ENCODE measurements at places on chromosomes 11 and 22. TPM values are rescaled to one million over a fixed set of nuclear protein-coding genes. Genes with fewer than 3 reads are reported as not detected.

RAPSN gene
- total RNA-seq, result 0.66 TPM

- H3K4me3 ChIP-seq, result no peak overlapping the region
- no peaks in the 10 kb centered on the region for H3K4me1 ChIP-seq
- no peaks in the 10 kb centered on the region for H3K27me3 ChIP-seq
These were observed 45.7 kb downstream of the CYTH4 start for GRCh38 chr22:37328017-37328416.

GRCh38 chr11:84719935-84720577 lies 907.1 kb downstream of the DLG2 start:
- DNase-seq, result peak; percentile 44
- peak overlapping the region; percentile 62 for H3K4me3 ChIP-seq
- H3K27me3 ChIP-seq, result no peaks in the 10 kb centered on the region
- no peaks in the 10 kb centered on the region for H3K36me3 ChIP-seq

- no peaks in the 10 kb centered on the region for H3K4me1 ChIP-seq
- H3K27me3 ChIP-seq, result no peaks in the 10 kb centered on the region
- DNase-seq, result no peak
These were observed 22.9 kb upstream of the ROBO3 start for GRCh38 chr11:124842305-124842704.

DNA sequence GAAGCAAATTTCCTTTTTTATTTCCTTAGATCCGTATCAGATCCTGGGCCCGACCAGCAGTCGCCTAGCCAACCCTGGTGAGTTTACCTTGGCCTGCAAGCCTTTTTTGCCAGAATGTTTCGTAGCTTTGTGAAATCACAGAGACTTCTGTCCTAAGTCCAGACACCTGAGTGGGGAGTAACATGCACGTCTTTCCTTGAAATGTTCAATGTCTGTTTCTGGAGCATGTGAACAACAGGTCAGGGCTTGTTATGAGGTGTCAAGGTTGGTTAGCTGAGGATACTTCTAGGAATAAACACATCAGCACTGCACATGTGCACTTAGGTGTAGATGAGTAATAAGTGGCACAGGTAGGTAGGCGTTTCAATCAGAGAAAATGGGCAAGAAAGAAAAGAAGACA lies 58.0 kb downstream of the KCNJ1 start:
- no peak for DNase-seq
- no peak overlapping the region for H3K27ac ChIP-seq
- H3K27me3 ChIP-seq, result no peaks in the 10 kb centered on the region
- no peaks in the 10 kb centered on the region for H3K4me1 ChIP-seq
- H3K36me3 ChIP-seq, result no peaks in the 10 kb centered on the region

GRCh38 chr11:134252346-134253187 lies 585 bp downstream of the THYN1 start:
- peak overlapping the region; percentile 48 for H3K27ac ChIP-seq
- peaks cover 2% of the 10 kb centered on the region for H3K36me3 ChIP-seq
- DNase-seq, result peak; percentile 65
- peaks cover 5% of the 10 kb centered on the region for H3K4me1 ChIP-seq

BTG4 gene
- not detected for total RNA-seq

DNA sequence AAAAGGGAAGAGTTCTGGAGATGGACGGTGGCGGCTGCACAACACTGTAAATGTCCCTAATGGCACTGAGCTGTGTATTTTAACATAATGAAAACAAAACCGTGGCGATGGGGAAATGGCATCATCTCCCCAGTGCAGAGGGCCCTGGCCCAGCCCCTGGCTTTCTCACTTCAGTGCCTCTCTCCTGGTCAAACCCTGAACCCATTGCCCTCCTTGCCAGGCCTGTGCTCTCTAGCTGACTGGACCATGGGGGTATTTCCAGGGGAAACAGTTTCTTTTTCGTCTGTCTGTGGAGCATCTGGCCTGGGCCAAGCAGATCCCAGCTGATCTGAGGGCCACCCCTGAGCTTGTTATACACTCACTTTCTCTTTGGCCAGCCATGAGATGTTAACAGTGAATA lies 17.4 kb upstream of the NAP1L4 start:
- no peaks in the 10 kb centered on the region for H3K27me3 ChIP-seq
- peaks cover 5% of the 10 kb centered on the region for H3K36me3 ChIP-seq
- no peaks in the 10 kb centered on the region for H3K4me1 ChIP-seq
- no peak overlapping the region for H3K4me3 ChIP-seq
- DNase-seq, result no peak

- no peaks in the 10 kb centered on the region for H3K27me3 ChIP-seq
- no peaks in the 10 kb centered on the region for H3K4me1 ChIP-seq
- no peaks in the 10 kb centered on the region for H3K36me3 ChIP-seq
- no peak overlapping the region for H3K27ac ChIP-seq
- no peak overlapping the region for H3K4me3 ChIP-seq
- no peak for DNase-seq
These were observed 123.9 kb downstream of the VPREB1 start for GRCh38 chr22:22368516-22368915.

- H3K4me3 ChIP-seq, result no peak overlapping the region
- DNase-seq, result no peak
- H3K27me3 ChIP-seq, result no peaks in the 10 kb centered on the region
- H3K27ac ChIP-seq, result no peak overlapping the region
- H3K36me3 ChIP-seq, result no peaks in the 10 kb centered on the region
These were observed 10.9 kb downstream of the SMCO4 start for GRCh38 chr11:93532281-93532789.

GRCh38 chr22:35521358-35522224 lies 19.0 kb upstream of the RASD2 start:
- H3K4me3 ChIP-seq, result no peak overlapping the region
- no peak overlapping the region for H3K27ac ChIP-seq
- H3K4me1 ChIP-seq, result no peaks in the 10 kb centered on the region
- H3K36me3 ChIP-seq, result no peaks in the 10 kb centered on the region
- H3K27me3 ChIP-seq, result no peaks in the 10 kb centered on the region

DNA sequence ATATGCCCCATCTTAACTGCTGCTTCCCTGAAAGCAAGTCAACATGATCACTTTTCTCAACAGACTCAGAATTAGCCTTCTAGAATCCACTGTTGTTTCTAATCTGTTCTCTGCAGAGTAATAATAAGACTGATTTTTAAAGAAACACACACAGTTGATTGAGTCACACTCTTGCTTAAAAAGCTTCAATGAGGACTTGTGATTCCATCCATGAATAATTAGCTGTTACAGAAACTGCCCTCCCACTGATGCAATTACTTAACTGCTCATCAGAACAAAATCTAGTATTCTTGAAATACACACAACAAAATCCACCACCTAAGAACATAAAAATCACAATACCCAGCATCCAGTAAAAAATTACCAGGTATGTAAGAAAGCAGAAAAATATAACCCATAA lies 100.5 kb upstream of the TIMP3 start:
- H3K4me3 ChIP-seq, result no peak overlapping the region
- H3K36me3 ChIP-seq, result no peaks in the 10 kb centered on the region
- no peak overlapping the region for H3K27ac ChIP-seq
- no peak for DNase-seq

OR2AG2 gene
- total RNA-seq, result not detected

TSPAN32 gene
- 0.84 TPM for total RNA-seq

SPON1 gene
- total RNA-seq, result 36.9 TPM

GRCh38 chr11:29336727-29337575 lies 679.9 kb downstream of the KCNA4 start:
- DNase-seq, result no peak
- H3K36me3 ChIP-seq, result no peaks in the 10 kb centered on the region
- H3K27me3 ChIP-seq, result no peaks in the 10 kb centered on the region
- H3K4me1 ChIP-seq, result no peaks in the 10 kb centered on the region
- no peak overlapping the region for H3K4me3 ChIP-seq
- H3K27ac ChIP-seq, result no peak overlapping the region

UPK3A gene
- total RNA-seq, result not detected

DNA sequence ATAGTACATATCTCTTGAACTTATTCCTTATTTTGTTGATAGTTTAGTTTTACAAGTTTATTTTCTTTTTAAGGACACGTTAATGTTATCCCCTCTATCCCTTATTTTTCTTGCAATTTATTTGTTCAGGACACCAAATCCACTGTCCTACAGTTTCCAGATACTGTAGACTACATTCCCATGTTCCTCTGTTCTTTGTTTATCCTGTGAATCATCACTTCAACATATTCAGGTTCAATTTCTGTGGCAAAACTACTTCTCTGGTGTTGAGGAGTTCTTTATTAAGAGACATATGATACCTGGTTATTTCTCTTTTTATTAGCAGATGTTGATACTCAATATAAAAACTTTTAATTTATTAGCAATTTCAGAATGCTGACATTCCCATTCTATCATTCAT lies 72.8 kb upstream of the CLNS1A start:
- H3K4me3 ChIP-seq, result no peak overlapping the region
- H3K4me1 ChIP-seq, result no peaks in the 10 kb centered on the region
- DNase-seq, result no peak
- H3K36me3 ChIP-seq, result no peaks in the 10 kb centered on the region
- no peak overlapping the region for H3K27ac ChIP-seq

DGCR2 gene
- total RNA-seq, result 43.5 TPM

GRCh38 chr11:60996381-60997138 lies 25.1 kb downstream of the CD6 start:
- H3K4me1 ChIP-seq, result no peaks in the 10 kb centered on the region
- no peaks in the 10 kb centered on the region for H3K27me3 ChIP-seq
- H3K36me3 ChIP-seq, result no peaks in the 10 kb centered on the region
- no peak overlapping the region for H3K4me3 ChIP-seq

ENTHD1 gene
- 0.12 TPM for total RNA-seq

RBMXL2 gene
- total RNA-seq, result not detected

GRCh38 chr11:17915500-17916143 lies 97.2 kb downstream of the SERGEF start:
- DNase-seq, result no peak
- no peak overlapping the region for H3K4me3 ChIP-seq
- H3K36me3 ChIP-seq, result peaks cover 3% of the 10 kb centered on the region

DNA sequence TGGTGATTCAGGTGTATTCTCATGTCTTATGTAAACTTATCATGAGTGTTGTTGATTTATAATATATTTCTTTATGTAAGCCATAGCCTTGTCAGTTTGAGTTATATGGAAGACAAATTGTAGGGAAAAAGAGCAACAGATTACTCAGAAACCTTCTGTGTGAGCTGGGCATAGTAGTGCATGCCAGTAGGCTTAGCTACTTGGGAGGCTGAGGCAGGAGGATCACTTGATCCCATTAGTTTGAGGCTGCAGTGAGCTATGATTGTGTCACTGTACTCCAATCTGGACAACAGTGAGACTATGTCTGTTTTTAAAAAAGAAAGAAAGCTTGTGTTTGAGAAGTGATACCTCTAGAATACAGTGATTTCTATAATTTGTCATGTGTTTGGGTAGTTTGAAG lies 2.2 kb upstream of the RAB30 start:
- H3K36me3 ChIP-seq, result no peaks in the 10 kb centered on the region
- DNase-seq, result no peak
- H3K4me1 ChIP-seq, result peaks cover 5% of the 10 kb centered on the region
- no peak overlapping the region for H3K27ac ChIP-seq

DNA sequence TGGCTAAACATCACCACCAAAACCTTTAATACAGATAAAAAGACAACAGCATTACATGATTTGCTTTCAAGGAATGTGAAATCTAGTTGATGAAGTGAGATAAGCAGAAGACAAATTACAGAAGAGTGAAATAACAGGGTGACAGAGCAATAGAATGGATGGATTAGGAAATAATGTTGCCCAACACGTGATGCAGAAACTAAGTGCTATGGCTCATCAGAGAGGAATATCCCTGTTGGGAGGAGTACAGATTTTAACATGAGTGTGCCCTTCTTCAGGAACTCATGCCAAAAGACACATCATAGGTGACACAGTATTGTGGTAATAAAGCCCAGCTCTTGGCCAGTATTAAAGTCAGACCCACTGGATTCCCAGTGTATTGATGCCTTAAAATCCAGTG lies 176.6 kb upstream of the RAG2 start:
- no peak overlapping the region for H3K27ac ChIP-seq
- H3K4me1 ChIP-seq, result no peaks in the 10 kb centered on the region
- DNase-seq, result no peak
- no peaks in the 10 kb centered on the region for H3K27me3 ChIP-seq

GRCh38 chr22:36409911-36410756 lies 22.4 kb upstream of the MYH9 start:
- no peak overlapping the region for H3K4me3 ChIP-seq
- peak overlapping the region; percentile 11 for H3K27ac ChIP-seq
- no peaks in the 10 kb centered on the region for H3K4me1 ChIP-seq
- no peaks in the 10 kb centered on the region for H3K27me3 ChIP-seq

DNA sequence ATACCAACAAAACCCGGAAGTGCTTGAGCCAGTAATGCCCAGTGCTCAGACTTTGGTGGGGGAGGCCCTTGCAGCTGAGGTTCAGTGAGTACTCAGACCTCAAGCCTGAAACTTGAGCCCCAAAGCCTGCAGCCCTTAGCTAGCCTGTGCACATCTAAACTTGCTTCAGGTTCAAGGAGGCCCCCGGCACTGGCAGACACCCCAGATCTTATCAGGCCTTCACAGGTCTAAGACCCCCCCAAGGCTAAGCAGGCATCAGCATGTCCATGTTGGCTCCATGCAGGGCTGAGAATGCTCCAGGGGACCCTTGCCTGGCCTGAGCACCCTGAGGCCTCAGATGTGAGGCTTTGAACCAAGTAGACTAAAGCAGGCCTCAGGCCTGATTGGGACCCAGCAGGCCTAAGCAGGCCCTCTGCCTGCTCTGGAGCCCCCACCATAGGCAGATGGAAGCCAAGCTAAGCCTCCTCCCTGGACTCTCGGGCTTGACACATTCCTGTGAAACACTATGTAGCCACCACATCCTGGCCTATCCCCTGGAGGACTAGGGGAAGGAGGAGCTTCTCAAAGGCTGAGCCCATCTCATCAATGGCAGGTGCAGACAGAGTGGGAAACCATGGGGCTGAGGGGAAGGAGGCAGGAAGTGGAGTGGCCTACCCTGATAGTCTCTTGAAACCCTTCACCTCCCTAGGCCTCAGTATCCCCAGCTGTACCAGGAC lies 1.2 kb upstream of the CASTOR1 start:
- no peaks in the 10 kb centered on the region for H3K4me1 ChIP-seq
- no peak for DNase-seq
- no peaks in the 10 kb centered on the region for H3K36me3 ChIP-seq
- H3K27me3 ChIP-seq, result no peaks in the 10 kb centered on the region
- H3K27ac ChIP-seq, result peak overlapping the region; percentile 59

DNA sequence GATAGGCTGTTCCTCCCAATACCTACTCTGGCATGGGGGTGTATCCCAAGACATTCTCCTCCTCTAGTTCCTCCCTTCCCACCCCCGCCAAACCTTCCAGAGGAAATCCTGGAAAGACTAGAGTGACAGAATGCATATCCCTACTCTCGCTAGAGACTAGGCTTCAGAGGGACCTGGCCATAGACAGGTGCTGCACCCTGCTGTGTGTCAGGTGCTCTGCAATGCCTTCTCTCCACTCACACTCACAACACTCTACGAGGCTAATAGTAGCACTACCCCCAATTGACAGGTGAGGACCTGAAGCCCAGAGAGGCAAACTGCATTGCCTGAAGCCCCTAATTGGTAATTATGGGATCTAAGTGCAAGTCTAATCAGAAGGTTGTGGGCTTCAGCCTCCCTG lies 46.2 kb upstream of the LMO1 start:
- H3K27me3 ChIP-seq, result no peaks in the 10 kb centered on the region
- H3K27ac ChIP-seq, result no peak overlapping the region
- H3K36me3 ChIP-seq, result no peaks in the 10 kb centered on the region
- no peak overlapping the region for H3K4me3 ChIP-seq
- no peaks in the 10 kb centered on the region for H3K4me1 ChIP-seq
- DNase-seq, result no peak

GRCh38 chr22:44685384-44686056 lies 16.5 kb upstream of the PRR5 start:
- no peaks in the 10 kb centered on the region for H3K27me3 ChIP-seq
- no peak overlapping the region for H3K27ac ChIP-seq

SCN3B gene
- 0.16 TPM for total RNA-seq

- no peak overlapping the region for H3K27ac ChIP-seq
- H3K4me1 ChIP-seq, result no peaks in the 10 kb centered on the region
- no peak for DNase-seq
- H3K4me3 ChIP-seq, result peak overlapping the region; percentile 99
These were observed 650 bp upstream of the NUP50 start for GRCh38 chr22:45163099-45163450.
